ENCODE measurements at places on chromosomes 1 and 21. TPM values are rescaled to one million over a fixed set of nuclear protein-coding genes. Genes with fewer than 3 reads are reported as not detected.

Gene ZNF593OS
- 0.59 TPM for polyA plus RNA-seq

Gene F13B
- not detected for polyA plus RNA-seq

Gene LRRC71
- not detected for polyA plus RNA-seq

Gene NOS1AP
- polyA plus RNA-seq = not detected

Gene IGSF9
- polyA plus RNA-seq = not detected

Gene AMY1A
- not detected for polyA plus RNA-seq

Gene CHIA
- not detected for polyA plus RNA-seq

Gene OR2T11
- not detected for polyA plus RNA-seq

Gene F5
- 2.9 TPM for polyA plus RNA-seq

Gene KRTAP11-1
- polyA plus RNA-seq = not detected

Gene SAMD13
- 0.39 TPM for polyA plus RNA-seq

Gene SYPL2
- 0.03 TPM for polyA plus RNA-seq

Gene RRP15
- 0.81 TPM for polyA plus RNA-seq

Gene ADGRL4
- not detected for polyA plus RNA-seq

Gene ZFYVE9
- polyA plus RNA-seq = not detected

Gene LY9
- 2.7 TPM for polyA plus RNA-seq

Gene PAPPA2
- not detected for polyA plus RNA-seq

Gene KRTAP21-2
- polyA plus RNA-seq = not detected

Gene CDK18
- 0.66 TPM for polyA plus RNA-seq

Data from CD14-positive monocyte (primary cell).